ENCODE measurements at places on chromosomes 12 and 14. TPM values are rescaled to one million over a fixed set of nuclear protein-coding genes. Genes with fewer than 3 reads are reported as not detected.
A peak's percentile ranks its signal among the peaks of the same experiment; 100 is the strongest.

DNA sequence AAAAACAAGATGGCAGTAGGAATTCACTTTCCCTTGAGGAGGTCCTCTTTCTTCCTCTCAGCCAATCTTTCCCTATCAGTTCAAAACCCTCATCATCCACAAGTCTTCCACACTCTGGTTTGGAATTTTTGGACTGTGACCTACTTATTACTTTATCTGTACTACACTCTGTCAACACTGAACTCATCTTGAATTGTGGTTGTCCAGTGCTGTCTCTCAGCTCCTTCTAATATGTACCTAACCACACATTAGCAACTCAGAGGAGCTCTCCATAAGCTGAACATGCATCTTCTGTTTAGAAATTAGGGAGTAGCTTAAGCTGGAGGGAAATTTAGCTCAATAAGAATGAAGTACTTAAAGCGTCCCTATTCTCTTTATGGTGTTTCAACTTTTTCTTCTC, 34.8 kb downstream of the SLC38A1 start:
- DNase-seq: no peak

DNA sequence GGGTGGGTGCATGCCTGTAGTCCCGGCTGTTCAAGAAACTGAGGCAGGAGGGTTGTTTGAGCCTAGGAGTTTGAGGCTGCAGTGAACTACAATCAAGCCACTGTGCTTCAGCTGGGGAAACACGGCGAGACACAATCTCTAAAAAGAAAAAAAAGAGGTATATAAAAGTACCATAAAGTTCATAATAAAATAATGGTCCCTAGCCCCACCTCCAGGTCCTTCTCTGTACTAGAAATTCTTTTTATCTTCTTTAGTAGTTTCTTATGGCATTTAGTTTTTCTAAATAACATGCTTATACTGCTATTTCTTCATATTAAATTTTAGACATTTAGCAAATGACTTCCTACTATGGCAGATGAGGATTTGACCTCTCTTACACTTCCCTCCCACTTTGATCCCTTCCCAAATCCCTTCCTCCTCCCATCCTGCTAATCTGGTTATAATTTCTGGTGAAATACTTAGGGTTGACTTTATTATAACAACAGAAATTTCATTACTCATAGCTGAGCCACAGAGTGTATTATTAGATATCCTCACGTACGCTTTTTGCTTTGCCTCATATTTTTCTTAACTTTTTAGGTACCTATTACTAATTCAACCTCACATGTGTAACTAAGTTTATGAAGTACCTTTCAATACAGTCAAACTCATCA, 94.7 kb downstream of the SLC41A2 start:
- peak; percentile 15 for DNase-seq

- no peak for DNase-seq
Measured at GRCh38 chr14:105241641-105242040, 6.7 kb upstream of the BTBD6 start.

The TESPA1 gene
- not detected for total RNA-seq

GRCh38 chr14:35231207-35231760, 60.9 kb upstream of the PSMA6 start:
- no peak for DNase-seq

DNA sequence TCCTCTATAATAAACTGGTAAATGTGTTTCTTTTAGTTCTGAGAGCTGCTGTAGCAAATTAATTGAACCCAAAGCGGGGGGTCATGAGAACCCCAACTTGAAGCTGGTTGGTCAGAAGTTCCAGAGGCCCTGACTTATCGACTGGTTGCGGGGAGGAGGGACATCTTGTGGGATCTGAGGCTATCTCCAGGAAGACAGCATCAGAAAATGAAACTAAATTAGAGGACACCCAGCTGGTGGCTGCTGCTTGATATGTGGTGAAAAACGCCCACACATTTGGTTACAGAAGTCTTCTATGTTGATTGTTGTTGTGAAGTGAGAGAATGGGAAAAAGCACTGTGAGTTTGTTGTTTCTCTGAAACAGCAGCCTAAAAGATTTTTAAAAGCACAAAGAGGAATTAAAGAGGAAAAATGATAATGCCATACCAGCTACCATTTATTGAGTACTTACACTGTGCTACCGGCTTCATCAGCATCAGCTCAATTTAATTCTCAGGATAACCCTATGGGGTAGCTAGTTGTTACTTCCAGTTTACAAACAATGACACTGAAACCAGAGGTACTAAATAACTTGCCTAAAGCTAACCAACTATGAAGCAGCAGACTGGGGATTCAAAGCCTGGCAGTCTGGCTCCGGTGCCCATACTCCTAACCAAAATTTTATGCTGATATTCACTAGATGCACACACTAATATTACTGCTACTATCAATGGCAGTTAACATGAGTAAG, 24.3 kb downstream of the DDX24 start:
- peak; percentile 59 for DNase-seq

GRCh38 chr14:30443368-30444007, 115.5 kb upstream of the G2E3 start:
- DNase-seq: peak; percentile 51

The HOXC6 gene
- total RNA-seq: 1.6 TPM

The KRT5 gene
- total RNA-seq: 3.3 TPM

The PMEL gene
- total RNA-seq: 0.53 TPM

DNA sequence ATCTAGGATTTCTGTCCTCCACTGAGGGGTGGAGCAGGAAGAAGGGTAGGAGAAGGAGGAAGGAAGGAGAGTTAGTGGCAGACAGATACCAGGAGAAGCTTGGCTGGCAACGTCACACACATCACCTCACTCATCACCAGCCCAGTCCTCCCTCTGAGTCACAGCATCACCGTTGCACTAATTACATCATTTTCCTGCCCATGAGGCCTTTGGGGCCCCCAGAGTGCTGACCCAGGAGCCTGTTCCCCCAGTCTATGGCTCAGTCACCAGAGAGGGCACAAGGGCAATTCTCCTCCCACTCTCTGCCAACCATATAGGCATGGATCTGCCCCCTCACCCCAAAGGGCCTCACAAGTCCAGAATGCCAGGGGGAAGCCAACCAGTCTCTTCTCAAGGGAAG, 4.6 kb downstream of the RND1 start:
- no peak for DNase-seq

GRCh38 chr14:91233936-91234790, 10.3 kb downstream of the GPR68 start:
- no peak for DNase-seq

- no peak for DNase-seq
Measured at GRCh38 chr14:60532442-60532841, 23.5 kb downstream of the SIX6 start.

The CCDC198 gene
- total RNA-seq: not detected

DNA sequence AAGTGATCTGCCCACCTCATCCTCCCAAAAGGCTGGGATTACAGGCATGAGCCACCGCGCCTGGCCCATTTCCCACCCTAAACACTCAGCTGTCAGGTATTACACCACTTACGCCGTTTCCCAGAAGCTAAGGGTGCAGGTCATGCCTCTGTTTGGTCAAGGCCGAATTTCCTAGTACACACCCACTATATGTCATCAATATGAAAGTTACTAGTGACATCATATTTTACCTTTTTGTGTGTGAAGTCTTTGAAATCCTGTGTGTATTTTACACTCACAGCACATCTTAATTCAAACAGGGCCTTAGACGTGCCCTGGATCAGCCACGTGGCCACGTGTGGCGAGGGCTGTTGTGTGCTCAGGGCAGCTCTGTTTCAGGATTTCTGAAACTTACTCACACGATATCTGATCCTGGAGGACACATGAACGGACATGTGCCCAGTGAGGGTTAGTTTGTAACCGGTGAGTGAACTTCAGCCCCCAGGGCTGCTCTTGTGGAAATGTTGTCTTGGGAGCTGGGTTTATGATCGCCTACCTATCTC, 51.8 kb downstream of the GLT1D1 start:
- DNase-seq: no peak

GRCh38 chr12:47939009-47939601, 24.3 kb upstream of the TMEM106C start:
- no peak for DNase-seq

DNA sequence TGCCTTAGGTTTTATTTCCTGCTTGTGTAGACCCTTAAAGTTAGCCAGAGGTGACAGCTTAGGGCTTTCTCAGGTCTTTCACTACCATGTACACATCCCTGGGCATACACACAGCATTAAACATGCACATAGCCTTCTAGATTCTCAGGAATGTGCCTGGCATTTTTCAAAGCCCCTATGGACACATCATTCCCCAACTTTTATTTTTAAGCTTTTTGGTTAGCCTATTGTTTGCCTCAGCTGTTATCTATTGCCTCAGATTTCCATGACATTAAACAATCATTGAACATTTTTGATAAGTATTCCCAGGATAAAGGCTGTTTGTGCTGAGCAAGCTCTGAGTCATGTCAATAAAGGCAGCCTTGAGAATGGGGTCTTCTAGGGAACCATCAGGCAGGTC, 15.1 kb upstream of the PPM1A start:
- no peak for DNase-seq

The BMAL2 gene
- 2.4 TPM for total RNA-seq

The TPPP2 gene
- not detected for total RNA-seq

The NKX2-1 gene
- not detected for total RNA-seq

- DNase-seq: no peak
Measured at GRCh38 chr12:95214466-95214865, 2.8 kb downstream of the FGD6 start.

GRCh38 chr14:68418174-68419118, 374.4 kb downstream of the ZFP36L1 start:
- no peak for DNase-seq

The FKBP3 gene
- 66.3 TPM for total RNA-seq

- no peak for DNase-seq
Measured at GRCh38 chr14:76085358-76085757, 66.4 kb upstream of the GPATCH2L start.

GRCh38 chr12:98656289-98657101, 11.4 kb downstream of the APAF1 start:
- DNase-seq: no peak

DNA sequence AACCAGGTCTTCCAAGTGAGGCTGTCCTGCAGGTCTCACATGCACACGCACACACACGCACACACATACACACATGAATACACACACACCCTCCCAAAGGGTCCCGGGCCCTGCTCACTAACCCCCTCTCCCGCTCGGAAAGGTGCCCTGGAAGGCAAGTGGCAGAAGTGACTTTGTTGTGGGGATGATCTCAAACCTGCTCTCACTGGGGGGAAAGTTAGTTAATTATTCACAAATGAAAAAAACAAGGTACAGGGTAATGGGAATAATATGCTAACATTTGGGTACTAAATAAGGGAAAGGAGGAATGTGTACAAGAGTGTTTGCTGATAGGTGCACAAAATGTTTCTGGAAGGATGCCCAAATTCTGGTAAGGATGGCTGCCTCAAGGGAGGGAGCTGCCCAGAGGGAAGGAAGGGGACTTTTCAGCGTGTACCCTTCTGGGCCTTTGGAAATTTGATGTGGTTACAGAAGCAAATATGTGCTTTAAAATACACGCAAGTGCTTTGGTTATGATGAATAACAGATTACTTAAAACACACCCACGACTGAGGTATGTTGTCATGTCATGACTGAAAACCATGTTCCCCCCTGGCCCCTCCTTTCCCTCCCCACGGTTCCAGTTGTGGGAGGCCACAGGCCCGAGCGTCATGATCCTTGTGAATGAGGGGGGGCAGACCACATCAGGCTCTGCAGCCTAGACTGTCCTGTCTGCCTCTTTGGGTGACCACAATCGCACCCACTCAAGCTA, 43.3 kb upstream of the PLEKHG6 start:
- DNase-seq: no peak

DNA sequence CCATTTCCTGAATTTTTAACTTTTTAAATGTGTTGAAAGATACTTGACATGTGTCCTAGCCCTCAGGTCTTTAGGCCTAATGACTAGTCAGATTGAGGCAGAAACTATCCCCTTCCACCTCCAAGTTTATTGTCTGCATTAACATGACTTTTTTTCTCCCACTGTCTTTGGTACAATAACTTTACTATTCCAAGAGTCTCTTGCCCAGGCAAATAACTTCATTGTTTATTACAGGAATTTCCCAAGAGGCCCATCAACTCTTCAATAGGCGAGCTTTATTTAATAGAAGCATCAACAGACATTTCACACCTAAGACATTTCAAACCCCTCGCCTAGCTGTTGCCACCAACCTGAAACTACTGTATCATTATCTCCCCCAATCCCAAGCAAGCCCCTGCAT, 10.7 kb downstream of the NFKBIA start:
- no peak for DNase-seq

GRCh38 chr14:35752380-35752779, 56.7 kb downstream of the RALGAPA1 start:
- DNase-seq: no peak

GRCh38 chr12:51793201-51793600, 55.3 kb downstream of the FIGNL2 start:
- DNase-seq: no peak

DNA sequence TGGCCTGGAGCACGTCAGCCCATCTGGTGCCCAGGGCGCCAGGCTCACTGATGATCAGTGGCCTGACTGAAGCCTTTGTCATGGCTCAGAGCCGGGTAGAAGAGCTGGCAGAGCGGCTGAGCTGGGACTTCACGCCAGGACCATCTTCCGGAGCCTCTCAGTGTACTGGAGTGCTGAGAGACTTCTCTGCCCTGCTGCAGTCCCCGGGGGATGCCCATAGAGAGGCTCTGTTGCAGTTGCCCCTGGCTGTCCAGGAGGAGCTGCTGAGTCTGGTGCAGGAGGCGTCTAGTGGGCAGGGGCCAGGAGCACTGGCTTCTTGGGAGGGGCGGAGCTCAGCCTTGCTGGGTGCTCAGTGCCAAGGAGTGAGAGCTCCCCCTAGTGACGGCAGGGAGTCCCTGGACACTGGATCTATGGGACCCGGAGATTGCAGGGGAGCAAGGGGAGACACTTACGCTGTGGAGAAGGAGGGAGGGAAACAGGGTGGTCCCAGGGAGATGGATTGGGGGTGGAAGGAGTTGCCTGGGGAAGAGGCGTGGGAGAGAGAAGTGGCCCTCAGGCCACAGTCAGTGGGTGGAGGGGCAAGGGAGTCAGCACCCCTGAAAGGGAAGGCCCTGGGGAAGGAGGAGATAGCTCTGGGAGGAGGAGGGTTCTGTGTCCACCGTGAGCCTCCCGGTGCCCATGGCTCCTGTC, 2.0 kb downstream of the KHNYN start:
- DNase-seq: peak; percentile 94

DNA sequence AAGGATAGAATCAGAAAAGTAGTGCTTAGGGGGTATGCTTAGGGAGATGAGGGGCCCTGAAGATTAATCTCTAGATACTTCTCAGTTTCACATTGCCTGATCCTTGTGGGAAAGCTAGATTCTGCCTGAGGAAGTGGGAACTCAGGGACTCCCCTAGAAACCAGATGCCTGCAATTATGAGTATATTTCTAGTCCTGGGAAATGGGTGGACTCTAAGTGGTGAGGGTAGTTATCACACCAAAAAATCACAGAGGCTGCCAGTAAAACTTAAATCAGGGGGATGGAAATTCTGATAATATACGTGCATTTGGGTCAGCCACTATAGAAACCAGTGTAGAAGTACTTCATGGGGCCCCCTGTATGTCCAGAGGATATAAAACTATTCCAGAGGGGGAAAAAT, 18.3 kb downstream of the HOXC4 start:
- DNase-seq: no peak

The TCTN2 gene
- total RNA-seq: 6.8 TPM

DNA sequence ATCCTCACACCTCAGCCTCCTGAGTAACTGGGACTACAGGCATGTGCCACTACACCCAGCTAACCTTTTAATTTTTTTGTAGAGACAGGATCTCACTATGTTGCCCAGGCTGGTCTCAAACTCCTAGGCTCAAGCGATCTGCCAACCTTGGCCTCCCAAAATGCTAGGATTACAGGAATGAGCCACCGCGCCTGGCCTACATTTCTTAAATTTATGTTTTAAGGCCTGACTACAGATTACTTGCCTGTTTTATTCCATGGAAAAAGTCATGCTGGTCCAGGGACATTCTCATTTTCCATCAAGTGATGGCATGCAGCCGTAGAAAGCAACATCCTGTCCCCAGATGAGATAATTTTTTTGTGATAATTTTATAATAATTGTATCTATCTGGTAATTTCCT, 6.1 kb downstream of the CD9 start:
- no peak for DNase-seq
